ENCODE measurements at places on chromosomes 16 and 17. TPM values are rescaled to one million over a fixed set of nuclear protein-coding genes. Genes with fewer than 3 reads are reported as not detected.

DNA sequence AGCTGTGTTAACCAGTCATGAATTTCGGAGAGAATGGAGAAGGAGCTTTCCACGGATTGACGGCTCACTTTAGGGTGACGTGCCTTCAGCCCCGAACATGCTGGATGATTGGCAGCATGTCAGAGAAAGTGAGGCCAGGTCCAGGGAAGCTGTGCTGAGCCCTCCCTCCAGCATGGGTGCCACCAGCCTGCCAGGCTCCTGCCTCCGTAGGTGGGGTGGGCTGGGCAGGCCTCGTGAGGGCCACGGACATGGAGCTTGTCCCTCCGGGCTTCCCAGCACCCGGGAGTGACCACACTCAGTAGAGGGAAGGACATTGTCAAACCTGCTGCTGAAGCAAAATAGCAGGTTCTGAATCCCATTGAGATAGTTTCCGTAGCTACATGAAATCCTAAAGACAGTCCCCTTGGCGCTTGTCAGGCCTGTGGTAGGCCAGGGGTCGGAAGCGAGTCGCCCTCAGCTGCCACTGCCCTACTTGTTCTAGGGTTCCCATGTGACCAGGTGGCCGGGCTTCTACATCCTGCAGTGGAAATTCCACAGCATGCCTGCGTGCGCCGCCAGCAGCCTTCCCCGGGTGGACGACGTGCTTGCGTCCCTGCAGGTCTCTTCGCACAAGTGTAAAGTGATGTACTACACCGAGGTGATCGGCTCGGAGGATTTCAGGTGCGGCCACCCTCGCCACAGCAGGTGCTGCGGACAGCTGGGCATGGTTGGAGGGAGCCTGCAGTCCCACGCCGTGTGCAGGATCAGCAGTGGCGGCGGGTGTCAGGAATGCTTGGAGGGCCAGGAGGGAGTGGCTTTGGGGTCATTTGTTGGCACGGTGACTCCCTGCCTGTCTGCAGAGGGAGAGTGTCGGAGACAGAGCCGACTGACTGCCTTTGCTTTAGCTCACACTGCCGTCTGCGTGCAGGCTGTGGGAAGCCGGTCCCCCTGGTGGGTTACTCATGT, 72.3 kb downstream of the SEC14L1 start:
- no peak for DNase-seq

Gene CDRT4
- 5.4 TPM for total RNA-seq

DNA sequence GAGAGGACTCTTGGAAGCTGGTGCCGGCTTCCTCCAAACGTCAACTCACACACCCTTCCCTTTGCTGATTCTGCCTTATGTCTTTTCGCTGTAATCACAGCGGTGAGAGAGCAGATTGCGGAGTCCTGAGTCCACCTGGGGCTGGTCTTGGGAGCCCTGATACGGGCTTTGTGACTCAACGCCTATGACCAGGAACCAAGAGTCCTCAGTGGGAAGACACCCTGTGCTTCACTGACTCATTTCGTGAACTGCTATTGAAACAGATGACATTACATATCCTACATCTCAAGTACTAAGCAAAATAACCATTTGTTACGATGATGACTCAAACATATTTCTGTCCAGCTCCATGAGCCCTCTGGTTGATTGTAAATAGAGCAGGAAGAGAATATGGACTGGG, 90.7 kb upstream of the CREBBP start:
- no peak for DNase-seq

Gene KRT12
- not detected for total RNA-seq

GRCh38 chr16:19177111-19177739, 9.2 kb downstream of the SYT17 start:
- no peak for DNase-seq

Gene KRTAP2-3
- total RNA-seq = 0.98 TPM

Gene RBFOX1
- 21.0 TPM for total RNA-seq

Gene SRL
- total RNA-seq = not detected

DNA sequence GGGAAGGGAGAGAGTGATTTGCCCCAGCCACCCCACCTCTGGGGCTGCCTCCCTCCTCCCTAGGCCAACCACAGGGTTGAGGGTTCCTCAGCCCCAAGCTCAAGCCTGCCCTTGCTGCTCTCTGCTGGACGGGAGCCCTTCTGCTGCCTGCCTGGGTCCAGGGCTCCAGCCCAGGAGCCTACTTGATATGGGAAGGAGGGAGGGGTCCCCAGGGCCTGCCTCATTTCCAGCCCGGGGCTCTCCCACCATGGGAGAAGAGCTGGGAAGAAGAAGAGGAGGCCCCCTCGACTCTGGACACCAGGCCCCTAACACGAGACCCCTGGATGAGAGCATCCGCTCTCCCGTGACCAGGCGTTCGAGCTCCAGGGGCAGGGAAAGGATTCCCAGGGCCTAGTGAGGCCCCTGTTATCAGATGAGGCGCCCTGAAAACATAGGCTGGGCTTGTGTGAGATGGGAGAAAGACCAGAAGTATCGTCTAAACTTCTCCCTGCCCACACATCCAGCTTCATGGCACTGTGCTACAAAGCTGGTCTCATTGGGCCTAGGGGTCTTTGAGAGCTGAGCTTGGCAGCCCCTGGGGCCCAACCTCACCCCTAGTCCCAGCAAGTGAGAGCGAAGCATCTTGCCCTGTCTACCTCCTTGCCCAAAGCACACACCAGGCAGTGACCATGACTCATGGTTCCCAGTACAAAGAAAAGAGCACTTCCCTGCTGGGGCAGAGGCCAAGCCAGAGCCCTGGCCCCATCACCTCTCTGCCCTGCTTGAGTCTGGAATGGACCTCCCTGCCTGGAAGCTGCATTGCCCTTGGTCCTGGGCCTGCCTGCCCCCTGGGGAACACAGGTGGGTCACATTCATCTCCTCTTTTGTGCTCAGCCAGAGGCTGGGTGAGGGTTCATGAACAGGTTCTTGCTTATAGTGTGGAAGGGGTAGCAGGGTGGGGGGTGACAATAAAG, 987 bp downstream of the SLC16A5 start:
- DNase-seq = no peak

Gene NXPH3
- total RNA-seq = 0.45 TPM

GRCh38 chr17:2710803-2711607, 559 bp downstream of the CLUH start:
- DNase-seq = no peak

DNA sequence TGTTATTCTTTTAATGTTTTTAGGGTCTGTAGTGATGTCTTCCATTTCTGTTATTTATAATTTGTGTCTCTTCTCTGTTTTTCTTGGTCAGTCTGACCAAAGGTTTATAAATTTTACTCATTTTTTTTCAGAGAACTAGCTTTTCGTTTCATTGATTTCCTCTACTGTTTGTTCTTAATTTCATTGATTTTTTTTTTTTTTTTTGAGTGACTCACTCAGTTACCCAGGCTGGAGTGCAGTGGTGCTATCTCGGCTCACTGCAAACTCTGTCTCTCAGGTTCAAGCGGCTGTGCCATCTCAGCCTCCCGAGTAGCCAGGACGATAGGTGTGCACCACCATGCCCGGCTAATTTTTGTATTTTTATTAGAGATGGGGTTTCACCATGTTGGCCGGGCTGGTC, 12.6 kb upstream of the UBTF start:
- no peak for DNase-seq

Gene PDILT
- total RNA-seq = not detected

DNA sequence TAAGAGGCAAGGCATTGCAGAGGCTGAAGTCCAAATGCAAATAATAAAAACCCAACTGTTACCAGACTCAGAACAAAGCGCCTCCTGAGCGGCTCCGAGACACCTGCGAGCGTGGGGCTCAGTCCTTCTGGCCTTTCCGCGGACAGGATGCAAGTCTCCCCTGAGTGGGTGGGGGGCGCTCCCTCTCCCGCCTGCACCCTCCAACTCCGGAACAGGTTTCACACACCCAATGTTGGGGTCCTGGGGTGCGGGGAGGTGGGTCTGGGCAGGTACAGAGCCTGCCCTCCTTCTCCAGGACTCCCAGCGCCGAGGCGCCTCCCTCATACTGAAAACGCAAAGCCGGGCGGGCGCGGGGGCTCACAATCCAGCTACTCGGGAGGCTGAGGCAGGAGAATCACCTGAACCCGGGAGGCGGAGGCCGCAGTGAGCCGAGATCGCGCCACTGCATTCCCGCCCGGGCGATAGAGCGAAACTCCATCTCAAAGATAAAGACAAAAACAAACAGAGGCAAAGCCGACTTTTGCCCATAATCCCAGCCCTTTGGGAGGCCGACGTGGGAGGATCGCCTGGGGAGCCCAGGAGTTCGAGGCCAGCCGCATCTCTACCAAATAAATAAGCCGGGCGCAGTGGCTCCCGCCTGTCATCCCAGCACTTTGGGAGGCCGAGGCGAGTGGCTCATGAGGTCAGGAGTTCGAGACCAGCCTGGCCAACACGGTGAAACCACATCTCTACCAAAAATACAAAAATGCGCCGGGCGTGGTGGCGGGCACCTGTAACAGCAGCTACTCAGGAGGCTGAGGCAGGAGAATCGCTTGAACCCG, 893 bp downstream of the GINS2 start:
- no peak for DNase-seq

DNA sequence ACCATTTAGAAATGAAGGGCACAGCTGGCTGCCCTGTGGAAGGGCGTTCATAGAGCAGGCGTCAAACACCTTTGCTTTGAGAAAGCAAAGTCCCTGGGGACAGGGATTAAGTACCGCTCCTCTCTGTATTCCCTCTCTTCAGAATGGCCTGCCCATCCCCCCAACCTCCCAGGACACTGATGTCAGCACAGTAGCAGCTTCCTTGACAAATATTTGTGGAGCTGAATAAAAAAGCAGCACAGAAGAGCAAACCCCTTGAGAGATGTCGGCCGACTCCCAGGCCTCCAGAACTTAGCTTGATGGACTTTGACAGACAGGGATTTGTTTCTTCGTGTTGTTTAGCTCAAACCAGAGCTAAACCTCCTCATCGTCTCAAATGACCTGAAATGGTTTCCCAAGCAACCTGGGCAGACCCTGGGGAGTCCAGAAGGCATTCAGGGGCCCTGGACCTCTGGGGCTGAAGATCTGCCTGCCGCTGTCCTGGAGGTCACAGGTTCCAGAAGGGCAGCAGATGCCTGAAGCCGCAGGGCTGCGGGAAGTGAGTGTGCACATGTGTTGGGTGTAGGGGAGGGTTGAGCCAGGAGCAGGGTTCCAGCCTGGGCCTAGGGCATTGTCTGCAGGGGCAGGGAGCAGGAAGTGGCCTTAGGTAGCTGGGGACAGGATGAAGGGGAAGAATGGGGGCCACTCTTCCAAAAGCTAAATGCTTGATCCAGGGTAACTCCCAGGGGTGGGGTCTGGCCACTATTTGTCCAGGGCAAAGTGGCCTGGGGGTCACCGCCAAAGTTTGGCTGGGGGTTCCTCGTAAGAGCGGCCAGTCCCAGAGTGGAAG, 42.3 kb upstream of the NKD1 start:
- DNase-seq = peak; percentile 58

Gene PRAC1
- 0.88 TPM for total RNA-seq

Gene TTYH2
- total RNA-seq = 2.2 TPM

DNA sequence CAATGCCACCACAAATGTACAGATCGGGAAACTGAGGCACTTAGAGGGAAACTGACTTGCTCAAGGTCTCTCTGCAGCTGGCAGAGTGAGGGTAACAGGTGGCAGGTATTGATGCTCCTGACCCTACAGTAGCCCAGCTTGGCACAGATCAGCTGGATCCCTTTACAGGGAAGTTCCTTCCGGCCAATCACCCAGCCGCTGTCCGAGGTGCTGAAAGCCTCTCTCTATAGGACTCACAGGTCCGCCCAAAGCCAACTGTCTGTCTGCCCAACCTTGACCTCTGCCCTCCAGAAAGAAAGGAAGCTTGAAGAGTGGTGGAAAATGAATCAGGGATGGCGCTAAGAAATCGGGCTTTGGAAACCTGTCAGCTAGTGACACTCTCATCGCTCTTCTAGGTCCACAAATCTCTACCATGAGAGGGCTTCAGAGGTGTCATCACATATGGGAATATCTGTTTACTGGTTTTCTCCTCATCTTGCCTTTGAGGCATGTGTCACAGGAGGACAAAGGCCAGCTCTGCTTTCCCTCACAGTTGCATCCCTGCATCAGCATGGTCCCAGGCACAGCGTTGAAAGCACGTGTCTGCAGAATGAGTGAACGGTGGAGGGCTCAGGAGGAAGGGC, 246.2 kb downstream of the KATNIP start:
- DNase-seq = no peak

DNA sequence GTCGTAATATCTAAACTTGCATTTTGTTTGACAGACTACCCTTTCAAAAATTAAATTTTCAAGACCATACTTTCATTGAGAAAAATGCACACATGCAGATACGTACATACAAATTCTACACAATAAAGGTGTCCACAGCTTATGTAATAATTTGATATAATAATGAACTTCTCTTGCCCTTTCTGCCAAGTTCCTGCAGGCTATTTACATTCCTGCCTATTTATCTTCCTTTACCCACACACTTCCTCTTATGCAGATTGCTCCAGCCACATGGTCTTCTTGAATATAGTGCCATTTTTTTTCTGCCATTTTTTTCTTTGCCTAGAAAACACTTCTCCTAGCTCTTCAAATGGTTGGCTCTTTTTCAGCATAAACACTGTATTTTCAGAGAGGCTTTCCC, 826.9 kb upstream of the CDH8 start:
- no peak for DNase-seq

Gene C16orf74
- total RNA-seq = 4.9 TPM

GRCh38 chr17:8949061-8949661, 16.3 kb downstream of the PIK3R5 start:
- peak; percentile 22 for DNase-seq

GRCh38 chr17:17819111-17819510, 17.7 kb downstream of the SREBF1 start:
- DNase-seq = no peak

Gene SKAP1
- 0.79 TPM for total RNA-seq

DNA sequence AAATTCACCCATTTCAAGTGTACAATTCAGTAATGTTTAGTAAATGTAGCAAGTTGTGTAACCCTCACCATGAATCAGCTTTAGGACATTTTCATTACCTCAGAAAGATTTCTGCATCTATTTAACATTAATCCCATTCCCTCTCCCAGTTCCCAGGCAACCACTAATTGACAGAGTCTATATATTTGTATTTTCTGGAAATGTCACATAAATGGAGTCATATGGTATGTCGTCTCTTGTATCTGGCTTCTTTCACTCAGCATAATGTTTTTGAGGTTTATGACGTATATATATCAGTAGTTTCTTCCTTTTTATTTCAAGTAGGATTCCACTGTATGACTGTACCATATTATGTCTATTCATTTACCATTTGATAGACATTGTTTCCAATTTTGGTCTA, 199.8 kb downstream of the CYB561 start:
- no peak for DNase-seq

Gene NAGPA
- 16.8 TPM for total RNA-seq

GRCh38 chr16:457732-458400, 32.4 kb downstream of the RAB11FIP3 start:
- no peak for DNase-seq
